ENCODE measurements at places on chromosomes 16 and 17. TPM values are rescaled to one million over a fixed set of nuclear protein-coding genes. Genes with fewer than 3 reads are reported as not detected.

- no peak for DNase-seq
These were observed 7.5 kb downstream of the SRSF1 start for GRCh38 chr17:57999496-58000017.

DNA sequence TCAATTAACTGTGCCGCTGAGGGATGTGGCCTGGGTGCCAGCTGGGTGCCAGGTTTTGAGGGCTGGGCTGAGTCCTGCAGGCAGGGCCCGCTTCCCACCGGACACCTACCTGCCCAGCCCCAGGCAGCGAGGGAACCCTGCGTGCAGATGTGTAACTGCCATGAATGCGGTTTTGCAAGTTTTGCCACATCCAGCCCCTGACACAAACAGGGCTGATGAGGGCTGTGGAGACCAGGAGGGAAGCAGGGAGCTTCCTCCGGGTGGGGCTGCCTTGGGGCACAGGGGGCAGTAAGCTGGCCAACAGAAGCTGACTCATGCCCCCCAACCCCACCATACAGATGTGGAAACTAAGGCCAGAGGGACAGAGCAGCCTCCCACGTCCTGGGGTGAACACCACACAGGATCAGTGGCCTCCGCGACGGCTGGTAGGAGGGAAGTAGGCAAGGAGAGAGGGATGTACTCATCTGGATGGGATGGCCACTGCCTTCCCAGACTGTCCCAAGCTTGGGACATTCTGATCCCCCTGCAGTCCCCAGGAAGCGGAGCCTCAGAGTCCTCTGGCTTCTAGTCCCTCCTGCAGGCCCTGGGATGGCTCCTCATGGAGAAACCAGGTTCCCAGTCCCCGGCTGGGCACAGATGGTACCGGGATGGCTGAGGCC lies 1.6 kb downstream of the UBALD1 start:
- no peak for DNase-seq

GRCh38 chr17:77542551-77543490 lies 402.1 kb downstream of the SEC14L1 start:
- DNase-seq: peak; percentile 49

DNA sequence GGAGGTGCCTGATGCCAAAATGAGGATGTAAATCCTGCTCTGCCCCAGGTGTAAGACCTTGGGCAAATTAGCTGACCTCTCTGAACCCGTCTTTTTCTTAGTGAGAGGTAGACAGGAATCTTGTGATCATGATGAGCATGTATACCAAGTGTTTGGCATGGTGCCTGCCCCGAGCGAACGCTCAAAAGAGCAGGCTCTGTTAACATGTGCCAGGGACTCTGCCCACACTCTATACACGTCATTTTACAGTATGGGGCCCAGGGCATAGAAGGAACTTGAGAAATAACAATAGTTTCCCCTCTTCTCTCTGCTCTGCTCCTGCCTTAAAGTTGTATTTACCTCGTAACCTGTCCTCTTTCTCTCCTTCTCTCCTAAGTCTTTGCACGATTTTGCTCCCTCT lies 9.3 kb upstream of the MAF start:
- no peak for DNase-seq

- DNase-seq: no peak
These were observed 35.4 kb upstream of the ADORA2B start for GRCh38 chr17:15909481-15909991.

DNA sequence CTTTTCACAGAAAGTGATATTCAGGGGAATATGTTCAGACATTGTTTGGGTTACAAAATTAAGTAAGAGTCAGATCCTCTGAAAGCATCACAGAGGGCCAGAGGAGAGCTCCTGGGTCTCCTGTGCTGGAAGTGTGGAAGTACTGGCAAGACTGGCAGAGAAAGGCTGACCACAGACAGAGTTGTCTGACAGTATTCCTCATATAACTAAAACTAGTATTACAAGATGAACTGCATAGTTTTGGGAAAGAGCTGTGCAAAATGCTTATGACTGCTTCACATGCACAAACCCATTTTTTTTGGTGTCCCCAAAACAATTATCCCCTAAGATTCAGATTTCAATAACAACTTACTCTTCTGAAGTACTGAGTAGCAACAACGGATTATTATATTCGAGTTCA lies 35.2 kb downstream of the N4BP1 start:
- DNase-seq: no peak

DNA sequence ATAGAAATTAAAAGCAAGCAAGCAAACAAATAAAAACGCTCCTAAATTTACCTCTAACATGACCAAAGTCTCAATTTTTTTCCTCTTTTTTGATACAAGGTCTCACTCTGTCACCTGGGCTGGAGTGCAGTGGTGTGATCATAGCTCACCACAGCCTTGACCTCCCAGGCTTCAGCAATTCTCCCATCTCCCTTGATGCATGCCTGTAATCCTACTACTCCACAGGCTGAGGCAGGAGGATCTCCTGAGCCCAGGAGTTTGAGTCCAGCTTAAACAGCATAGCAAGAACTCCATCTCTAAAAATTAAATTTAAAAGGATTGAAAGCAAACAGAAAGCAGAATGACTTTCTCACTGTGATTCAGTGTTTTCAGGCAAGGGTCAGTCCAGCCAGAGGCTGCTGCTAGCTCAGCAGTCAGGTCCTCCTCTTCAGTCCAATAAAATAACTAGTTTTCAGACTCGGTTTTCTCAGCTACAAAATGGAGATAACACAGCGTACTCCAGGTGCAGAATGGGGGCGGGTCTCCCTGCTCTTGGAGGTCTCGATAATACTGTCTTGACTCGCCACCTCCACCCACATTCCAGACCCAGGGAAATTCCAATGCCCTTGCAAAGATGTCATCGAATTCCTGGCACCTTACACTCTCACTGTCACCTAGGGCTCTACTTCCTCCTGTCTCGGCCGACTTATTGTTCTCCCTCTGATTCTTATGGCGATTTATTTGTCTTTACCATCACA lies 20.7 kb upstream of the MRTFB start:
- no peak for DNase-seq

- no peak for DNase-seq
These were observed 1347.6 kb downstream of the CDH11 start for GRCh38 chr16:63774302-63774701.

GRCh38 chr17:55648086-55648485 lies 74.6 kb downstream of the TMEM100 start:
- no peak for DNase-seq

DNA sequence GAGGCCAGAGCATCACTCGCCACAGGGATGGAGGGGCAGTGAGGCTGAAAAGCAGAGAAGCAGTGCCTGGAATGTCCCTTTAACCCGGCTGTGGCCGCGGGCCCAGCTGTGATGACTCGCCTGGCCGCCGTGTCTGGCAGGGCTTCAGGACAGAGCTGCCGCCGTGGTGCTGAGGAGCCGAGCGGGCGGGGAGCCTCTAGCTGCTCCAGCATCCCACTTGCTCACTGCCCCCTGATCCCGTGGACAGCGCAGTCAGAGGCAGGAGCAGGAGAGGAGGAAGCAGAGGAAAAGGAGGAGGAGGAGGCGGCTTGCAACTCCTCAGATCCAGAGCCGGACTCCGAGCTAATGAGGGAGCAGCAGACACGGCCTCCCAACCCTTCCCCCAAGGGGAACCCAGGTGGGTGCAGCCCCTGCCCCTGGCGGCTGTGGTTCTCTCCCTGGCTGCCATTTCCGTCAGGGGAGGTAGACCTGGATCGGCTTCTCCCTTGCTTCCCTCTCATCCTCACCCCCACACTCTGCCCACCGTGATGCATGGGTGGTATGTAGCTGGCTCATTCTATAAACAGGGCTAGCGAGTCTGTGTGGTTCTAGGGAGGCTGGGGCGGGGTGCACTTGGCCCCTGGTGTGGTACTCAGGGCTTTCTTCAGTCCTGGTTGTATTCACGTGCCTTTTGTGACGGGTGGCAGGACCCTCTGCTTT lies 165.7 kb downstream of the CMIP start:
- DNase-seq: peak; percentile 80

DNA sequence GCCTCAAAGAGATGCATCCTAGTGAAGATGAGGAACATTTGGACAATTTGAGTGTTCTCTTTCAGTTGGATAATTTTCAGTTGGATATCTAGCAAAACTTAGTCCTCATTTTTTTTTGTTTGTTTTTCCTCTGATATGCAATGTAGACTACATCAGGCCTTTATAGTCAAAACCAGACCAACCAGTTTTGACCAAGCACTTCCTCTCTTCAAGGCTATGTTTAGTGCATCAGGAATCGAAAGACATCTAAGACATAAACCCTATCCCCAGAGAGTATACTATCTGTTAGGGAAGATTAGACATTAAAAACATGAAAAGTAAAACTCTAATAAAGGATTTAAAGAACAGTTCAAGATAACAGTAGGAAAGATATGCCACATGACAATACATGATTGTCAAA lies 256.1 kb downstream of the IRX3 start:
- DNase-seq: no peak

DNA sequence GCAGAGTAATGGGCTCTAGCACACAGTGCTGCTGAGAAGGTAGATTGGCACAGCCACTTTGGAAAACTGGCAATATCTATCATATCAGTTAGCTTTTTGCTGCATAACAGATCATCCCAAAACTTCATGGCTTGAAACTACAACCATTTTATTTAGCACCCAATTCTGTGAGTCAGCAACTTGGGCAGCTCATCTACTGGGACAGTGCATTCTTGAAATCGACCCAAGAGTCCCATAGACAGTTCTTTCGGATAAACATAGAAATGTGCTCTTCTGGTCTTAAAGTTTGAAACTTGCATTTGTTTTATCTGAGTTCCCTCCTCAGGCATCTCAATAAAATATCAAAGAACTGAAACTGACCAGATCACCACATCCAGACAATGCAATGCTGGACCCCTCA lies 76.7 kb downstream of the CEP112 start:
- DNase-seq: no peak

DNA sequence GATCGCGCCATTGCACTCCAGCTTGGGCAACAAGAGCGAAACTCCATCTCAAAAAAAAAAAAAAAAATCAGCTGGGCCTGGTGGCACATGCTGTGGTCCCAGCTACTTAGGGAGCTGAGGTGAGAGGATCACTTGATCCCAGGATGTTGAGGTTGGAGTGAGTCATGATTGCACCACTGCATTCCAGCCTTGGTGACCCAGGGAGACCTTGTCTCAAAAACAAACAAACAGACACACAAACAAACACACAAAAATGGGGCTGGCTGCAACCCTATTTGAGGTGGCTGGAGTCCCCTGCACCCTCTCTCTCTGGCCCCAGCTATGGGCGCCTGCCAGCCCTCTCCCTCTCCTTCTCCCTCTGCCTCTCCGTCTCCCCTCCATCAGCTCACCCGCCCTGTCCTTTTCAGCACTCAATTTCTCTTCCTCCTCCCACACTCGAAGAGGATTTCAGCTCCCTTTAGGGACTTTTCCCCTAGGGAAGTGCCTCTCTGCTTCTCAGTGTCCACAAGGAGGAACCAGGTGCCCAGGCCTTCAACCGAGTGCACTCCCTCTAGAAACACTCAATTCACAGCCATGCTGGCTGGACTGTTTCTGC lies 17.5 kb upstream of the TFAP4 start:
- DNase-seq: no peak

GRCh38 chr16:68592466-68593337 lies 52.4 kb upstream of the CDH3 start:
- no peak for DNase-seq

DNA sequence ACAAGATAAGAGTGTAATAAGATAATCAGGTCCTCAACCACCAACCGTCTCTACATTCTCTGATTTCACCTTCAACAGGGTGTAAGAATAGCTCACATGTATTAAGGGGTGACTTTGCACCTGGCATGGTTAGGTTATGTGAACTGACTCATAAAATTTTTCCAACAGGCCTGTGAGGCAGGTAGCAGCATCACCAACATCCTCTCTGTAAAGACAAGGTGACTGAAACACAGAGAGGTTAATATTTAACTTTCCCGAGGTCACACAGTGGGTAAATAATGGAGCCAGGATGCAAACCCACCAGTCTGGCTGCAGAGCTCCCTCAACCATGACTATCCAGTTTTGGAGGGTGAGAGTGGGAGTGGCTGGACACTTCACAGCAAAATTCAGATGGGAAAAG lies 317.2 kb downstream of the C16orf95 start:
- no peak for DNase-seq

Gene PIK3R6
- polyA plus RNA-seq: 0.93 TPM

Gene CUEDC1
- 18.6 TPM for polyA plus RNA-seq

Gene PDE6G
- 0.39 TPM for polyA plus RNA-seq

Data from ovary (tissue), 10 donors.